Muscle of leg (tissue), 16 donors: ENCODE measurements at places on chromosomes 1 and 21. TPM values are rescaled to one million over a fixed set of nuclear protein-coding genes. Genes with fewer than 3 reads are reported as not detected.

The SMCP gene
- not detected for total RNA-seq

The FAM151A gene
- total RNA-seq = not detected

The IGSF9 gene
- 0.13 TPM for total RNA-seq

The SYPL2 gene
- total RNA-seq = 57.3 TPM

The OR2T1 gene
- total RNA-seq = not detected

The C1QA gene
- total RNA-seq = 55.0 TPM
